ENCODE measurements at places on chromosomes 6 and 20.

GRCh38 chr20:32052778-32053362, 828 bp downstream of the HCK start:
- no peak overlapping the region for H3K4me3 ChIP-seq
- peaks cover 4% of the 10 kb centered on the region for H3K4me1 ChIP-seq
- H3K27ac ChIP-seq = no peak overlapping the region
- peaks cover 51% of the 10 kb centered on the region for H3K27me3 ChIP-seq

- DNase-seq = peak; percentile 85
- H3K4me1 ChIP-seq = no peaks in the 10 kb centered on the region
- H3K27me3 ChIP-seq = peaks cover 17% of the 10 kb centered on the region
- H3K27ac ChIP-seq = no peak within 1 kb of the TSS
- H3K36me3 ChIP-seq = no peaks in the 10 kb centered on the region
Measured at GRCh38 chr6:29005183-29005885, at the start of gene ZNF311. ZNF311 (minus strand) TSS chr6:29005315; CDS start chr6:29003954, 1,361 bp downstream.

- no peaks in the 10 kb centered on the region for H3K36me3 ChIP-seq
- no peaks in the 10 kb centered on the region for H3K4me1 ChIP-seq
- no peak overlapping the region for H3K4me3 ChIP-seq
- no peaks in the 10 kb centered on the region for H3K27me3 ChIP-seq
- H3K27ac ChIP-seq = no peak overlapping the region
Measured at GRCh38 chr6:162344646-162345010, 382.9 kb downstream of the PRKN start.

- H3K27me3 ChIP-seq = no peaks in the 10 kb centered on the region
- no peak overlapping the region for H3K4me3 ChIP-seq
- no peak overlapping the region for H3K27ac ChIP-seq
- H3K36me3 ChIP-seq = no peaks in the 10 kb centered on the region
Measured at GRCh38 chr6:112909781-112910180, 562.7 kb downstream of the RFPL4B start.

DNA sequence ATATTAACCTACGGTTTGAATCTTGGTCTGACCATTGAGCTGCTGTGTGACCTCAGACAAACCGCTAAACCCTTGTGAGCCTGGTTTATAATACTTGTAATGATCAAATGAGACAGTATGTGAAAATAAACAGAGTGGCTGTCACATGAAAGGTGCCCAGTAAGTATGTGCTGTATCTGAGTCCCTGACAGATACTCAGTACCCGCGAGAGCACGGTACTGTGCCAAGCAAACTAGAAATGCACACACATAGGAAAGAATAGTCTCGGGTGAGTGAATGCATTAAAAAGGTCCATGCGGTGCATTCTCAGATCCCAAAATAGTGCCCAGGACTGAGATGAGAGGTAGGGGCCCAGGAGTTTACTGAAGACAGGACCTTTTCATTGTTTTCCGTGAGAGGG, 93.3 kb downstream of the PPP1R14C start:
- H3K4me3 ChIP-seq = no peak overlapping the region
- no peak overlapping the region for H3K27ac ChIP-seq
- no peaks in the 10 kb centered on the region for H3K27me3 ChIP-seq
- H3K36me3 ChIP-seq = no peaks in the 10 kb centered on the region

Measured in A673 (cell line).